Colonic mucosa (tissue), 4 donors: ENCODE measurements at places on chromosomes 1 and 21. TPM values are rescaled to one million over a fixed set of nuclear protein-coding genes. Genes with fewer than 3 reads are reported as not detected.

DNA sequence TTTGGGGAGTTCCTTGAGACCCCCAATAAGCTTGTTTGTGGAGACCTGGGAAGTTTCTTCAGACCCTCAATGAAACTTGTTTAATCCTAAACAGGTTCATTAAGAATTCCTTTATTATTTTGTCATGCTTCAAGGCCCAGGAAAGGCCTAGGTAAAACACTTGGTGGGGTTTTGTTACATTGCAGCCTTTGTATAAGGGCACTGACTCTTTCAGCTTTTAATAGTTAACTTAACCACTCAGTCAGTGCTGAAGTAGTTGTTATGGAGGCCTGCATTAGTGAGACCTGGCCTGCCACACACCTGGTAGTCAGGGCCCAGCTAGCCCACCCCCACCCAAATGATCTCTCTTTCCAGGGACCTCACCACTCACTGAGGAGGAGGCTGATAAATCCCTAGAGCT lies 103.7 kb downstream of the FCRL5 start:
- DNase-seq, result no peak

WRAP73 gene
- 24.2 TPM for total RNA-seq

WNT2B gene
- total RNA-seq, result 5.9 TPM

- no peak for DNase-seq
Observed at GRCh38 chr1:10122926-10123325, 87.4 kb upstream of the KIF1B start.

- DNase-seq, result no peak
Observed at GRCh38 chr1:51214615-51215131, 21.4 kb upstream of the RNF11 start.

DNA sequence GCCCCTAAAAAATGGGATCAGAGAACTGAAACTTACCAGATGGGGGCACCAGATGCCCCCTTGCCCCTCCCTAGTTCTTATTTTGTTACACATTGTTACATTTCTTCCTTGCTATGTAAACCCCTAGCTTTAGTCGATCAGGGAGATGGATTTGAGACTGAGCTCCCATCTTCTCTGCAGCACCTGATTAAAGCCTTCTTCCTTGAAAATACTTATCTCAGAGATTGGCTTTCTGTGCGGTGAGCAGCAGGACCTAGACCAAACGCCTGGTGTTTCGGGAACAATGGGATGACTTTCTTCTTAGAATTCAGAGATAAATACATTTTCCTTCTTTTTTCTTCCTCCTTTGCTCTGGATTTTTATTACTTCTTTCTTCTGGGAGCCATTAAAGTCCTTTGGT lies 16.7 kb upstream of the LSM10 start:
- no peak for DNase-seq

- no peak for DNase-seq
Observed at GRCh38 chr1:177411381-177411780, 240.6 kb downstream of the BRINP2 start.

- DNase-seq, result no peak
Observed at GRCh38 chr1:170009551-170009950, 64.9 kb downstream of the KIFAP3 start.

AADACL4 gene
- not detected for total RNA-seq

DNA sequence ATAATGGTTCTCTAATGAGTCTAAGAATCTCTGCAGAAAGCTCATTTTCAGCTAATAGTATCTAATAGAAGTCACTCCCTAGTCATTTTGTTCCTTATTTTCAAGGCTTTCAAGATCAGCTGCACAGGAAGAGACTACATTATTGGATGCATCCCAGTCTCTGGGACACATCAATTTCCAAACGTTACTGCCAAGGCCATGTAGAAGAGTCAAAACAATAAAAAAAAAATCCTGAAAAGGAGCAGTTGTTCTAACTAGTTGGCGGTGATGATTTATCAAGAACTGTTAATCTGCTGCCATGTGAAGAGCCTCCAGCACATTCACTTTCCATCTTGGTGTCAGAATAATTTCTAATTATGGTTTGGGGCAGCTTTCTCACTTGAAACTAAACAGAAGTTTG lies 5.7 kb downstream of the DDAH1 start:
- no peak for DNase-seq

DNA sequence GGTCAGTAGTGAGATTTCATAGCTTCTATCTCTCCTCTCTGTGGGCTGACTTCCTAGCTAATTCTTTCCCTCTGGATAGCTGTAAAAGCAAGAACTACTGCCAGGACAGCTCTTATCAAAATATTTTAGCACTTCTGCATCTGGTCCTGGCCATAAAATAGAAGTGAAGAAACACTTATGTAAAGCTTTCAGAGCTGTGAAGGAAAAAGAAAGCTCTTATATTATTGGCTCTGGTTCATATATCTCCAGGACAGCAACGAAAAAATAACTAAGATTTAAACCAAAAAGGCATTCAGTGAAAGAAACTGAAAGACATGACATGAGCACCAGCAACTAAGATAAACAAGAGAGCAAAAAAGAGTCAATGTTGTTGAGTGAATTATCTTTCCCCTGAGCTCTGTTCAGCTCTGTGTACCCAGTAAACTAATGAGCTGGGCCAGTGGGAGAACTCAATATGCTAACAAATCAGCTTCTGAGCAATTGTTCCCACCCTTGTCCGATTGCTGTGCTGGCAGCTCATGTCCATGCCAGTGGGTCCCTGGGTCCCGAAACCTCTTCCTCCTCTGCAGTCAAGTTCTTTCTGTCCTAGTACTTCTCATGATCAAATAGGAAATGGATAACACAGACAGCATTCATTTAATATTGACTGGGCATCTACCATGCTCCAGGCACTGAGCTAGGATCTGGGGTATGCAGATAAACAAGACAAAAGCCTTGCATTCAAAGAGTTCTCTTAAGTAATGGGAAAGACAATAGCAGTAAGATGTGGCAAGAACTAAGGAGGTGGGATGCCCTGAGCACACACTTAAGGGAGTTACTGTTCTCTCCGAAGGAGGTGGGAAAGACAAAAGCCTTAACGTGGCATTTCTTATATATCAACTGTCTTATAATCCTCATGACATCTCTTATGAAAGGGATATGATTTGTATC lies 45.3 kb upstream of the MAN1A2 start:
- no peak for DNase-seq

GRCh38 chr1:7478809-7479499 lies 292.1 kb upstream of the VAMP3 start:
- peak; percentile 69 for DNase-seq

DNA sequence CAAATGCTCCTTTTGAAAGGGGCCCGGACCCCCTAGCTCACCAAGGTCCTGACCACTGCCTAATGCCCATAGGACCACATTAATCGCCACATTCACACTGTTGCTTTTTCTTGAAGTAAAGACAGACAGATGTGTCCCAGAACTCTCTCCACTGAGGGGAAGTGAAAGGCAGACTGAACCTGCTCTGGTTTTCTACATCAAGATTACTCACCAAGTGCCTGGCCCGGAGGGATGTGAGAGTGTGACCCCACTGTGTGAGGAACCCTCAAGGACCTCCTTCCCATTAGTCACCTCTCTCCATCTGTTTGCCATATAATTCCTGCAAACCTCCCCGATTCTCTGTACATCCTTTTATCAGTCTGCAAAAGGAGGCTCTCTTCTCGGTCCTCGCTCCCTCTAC lies 381.5 kb downstream of the OMA1 start:
- DNase-seq, result no peak

FMO3 gene
- 0.19 TPM for total RNA-seq

DNA sequence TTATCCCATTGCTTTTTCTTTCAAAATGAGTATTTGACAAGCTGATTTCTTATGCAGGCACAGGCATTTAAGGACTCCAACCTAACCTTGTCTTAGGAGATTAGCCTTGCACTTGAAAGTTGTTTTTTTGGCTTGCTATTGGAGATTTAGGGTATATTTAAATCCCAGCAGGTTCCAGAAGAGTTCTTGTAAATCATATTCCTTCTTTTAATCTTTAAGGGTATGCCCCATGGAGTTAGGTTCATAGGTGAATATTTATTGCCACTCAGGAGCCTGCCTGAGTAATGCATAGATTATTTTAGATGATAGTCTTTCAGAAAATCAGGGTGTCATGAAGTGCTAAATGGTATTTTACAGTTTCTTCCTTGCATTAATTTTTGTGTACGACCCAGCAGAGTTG lies 146.5 kb downstream of the PATJ start:
- DNase-seq, result no peak

DNA sequence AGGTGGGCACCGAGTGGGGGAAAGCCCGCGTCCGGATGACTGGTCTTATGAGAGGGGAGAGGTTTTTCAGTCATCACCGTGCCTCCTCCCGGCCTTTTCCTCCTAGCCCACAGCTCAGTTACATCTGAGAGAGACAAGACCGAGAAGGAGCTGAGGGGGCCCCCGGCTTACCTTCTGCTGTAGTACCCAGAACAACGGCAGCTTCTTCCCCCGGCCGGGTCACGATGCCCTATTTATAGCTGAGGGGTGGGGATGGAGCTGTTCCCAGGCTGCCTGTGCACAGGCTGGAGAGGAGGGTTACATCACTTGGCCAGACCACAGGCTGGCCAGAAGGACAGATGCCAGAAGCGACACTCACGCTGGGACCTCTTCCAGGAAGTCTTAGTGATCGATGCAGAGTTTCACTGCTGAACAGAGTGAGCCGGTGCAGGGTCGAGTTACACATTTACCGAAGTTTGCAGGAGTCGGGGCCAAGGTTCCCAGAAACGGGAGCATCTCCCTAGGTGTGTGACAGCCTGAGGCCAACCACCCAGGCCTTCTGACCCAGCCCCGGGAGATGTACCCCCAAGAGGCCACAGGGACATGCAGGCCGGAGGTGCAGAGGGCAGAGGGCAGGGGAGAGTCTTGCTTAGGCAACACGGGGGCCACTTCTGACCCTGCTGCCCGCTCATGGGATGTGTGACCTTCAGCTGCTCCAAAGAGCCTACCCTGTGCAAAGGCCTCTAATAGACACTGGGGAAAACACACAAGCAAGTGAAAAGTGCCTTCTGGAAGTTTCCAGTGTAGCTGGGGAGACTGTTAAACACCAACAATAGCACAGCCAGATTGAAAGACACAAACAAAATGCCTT lies at the start of gene AGT:
Gene AGT (minus strand): TSS at position 208 of the 850 bp plus-strand sequence. CDS start 3,299 bp downstream, outside the sequence.
- peak; percentile 49 for DNase-seq

DNA sequence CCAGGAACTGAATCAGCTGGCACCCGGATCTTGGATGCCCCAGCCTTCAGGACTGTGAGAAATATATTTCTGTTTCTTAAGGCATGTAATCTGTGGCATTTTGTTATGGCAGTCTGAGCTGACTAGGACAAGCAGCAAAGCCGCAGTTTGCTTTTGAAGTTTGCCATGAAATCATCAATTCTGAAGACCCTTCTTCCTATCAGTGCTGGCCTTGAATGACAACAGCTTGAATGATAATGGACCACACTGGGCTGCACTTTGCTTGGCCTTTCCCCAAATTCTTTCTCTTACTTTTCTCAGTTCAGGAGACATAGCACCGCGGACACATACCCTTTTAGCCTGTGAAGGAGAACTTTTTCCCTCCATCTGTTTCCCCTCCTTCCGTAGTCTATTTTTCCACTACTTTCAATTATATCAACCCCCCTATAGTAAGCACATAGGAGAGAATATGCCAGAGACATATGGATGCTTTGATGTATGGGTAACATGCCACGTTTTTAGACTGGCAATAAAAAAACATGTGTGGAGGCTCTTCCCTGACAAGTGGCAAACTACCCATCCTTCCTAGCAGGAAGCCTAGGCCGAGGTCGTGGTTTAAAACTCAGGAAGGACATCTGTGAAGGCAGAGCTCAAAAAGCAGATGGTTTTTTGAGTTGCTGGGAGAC lies 42.9 kb downstream of the HLX start:
- no peak for DNase-seq

DNA sequence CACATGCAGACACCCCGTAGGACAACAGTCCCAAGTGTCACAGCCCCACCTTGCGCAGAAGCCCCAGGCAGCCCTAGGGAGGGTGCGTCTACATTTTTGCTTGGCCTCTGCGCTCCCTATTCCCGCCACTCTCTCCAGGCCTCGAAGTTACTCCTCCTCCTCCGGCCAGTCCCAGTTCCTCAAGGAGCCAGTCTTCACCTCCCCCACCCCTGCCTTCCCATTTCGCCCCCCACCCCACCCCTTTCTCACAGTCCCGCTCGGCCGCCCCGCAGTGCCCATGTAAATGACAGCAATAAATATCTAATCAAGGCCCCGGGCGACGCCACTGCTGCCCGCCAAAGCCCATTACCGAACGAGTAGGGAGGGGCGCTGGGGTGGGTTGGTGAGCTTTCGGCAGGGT lies 3.2 kb downstream of the DMBX1 start:
- no peak for DNase-seq

DNA sequence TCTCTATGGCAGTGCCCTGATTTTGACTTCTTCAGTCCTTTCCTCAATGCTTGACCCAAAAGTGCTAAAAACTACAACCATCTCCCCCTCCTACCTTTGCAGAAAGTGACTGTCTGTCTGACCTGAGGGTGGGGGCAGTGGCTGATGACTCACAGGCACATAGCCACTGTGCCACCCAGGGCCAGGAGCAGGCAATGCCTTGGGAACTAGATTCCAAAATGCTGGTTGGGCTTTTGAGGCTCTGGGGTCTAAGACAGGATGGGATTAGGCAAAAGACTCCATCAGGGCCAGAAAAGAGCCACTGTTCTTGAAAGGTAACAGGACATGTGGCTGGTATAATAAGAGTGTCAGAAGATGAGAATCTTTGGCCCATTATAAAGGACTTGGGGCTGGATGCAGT lies 129.5 kb upstream of the KIAA0040 start:
- no peak for DNase-seq

- DNase-seq, result no peak
Observed at GRCh38 chr1:60463146-60463545, 389.6 kb upstream of the C1orf87 start.

GCSAML gene
- total RNA-seq, result 0.48 TPM

DNA sequence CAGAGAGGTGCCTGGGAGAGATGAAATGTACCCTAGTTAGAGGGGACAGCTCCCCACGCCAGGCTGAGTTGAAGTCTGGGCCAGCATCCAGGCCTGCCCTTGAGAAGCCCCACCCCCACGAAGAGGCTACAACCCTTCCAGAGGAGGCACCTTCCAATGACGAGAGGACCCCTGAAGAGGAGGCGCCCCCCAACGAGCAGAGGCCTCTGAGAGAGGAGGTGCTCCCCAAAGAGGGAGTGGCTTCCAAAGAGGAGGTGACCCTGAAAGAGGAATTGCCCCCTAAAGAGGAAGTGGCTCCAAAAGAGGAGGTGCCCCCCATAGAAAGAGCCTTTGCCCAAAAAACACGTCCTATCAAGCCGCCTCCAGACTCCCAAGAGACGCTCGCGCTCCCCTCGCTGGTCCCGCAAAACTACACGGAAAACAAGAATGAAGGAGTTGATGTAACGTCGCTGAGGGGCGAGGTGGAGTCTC lies 3.1 kb downstream of the EVA1B start:
- no peak for DNase-seq

GRCh38 chr1:203986887-203987461 lies 85.9 kb upstream of the SOX13 start:
- DNase-seq, result no peak
